Activated CD8-positive, alpha-beta T cell treated with anti-CD3 and anti-CD28 coated beads, Interleukin-2, amount 10 ng/mL, durations not matched to agents 7 days and 5 days (primary cell): ENCODE measurements at places on chromosomes 4 and X.

GRCh38 chr4:169236873-169237626, 33.7 kb downstream of the SH3RF1 start:
- DNase-seq: no peak

DNA sequence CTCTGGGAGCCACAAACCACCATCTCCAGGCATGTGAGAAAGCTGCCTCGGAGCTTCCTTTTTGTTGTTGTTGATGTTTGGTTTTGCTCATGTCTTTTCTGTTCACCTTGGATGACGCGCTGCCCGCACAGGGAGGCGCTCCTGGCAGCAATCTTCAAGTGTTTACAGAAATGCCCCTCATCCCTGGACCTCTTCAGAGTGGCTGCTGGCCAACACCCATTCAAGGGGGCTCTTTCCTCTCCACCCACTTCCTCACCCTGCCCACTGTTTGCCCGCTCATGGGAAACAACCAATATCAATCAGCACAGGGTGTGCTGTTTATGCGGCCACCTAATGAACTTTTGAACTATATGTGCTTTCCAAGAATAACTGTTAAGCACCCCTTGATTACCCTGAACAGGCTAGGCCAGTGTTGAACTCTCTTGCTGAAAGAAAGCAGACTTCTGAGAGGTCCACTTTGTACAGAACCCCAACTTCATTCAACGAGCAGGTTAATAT, 355.1 kb upstream of the CLNK start:
- no peak for DNase-seq

DNA sequence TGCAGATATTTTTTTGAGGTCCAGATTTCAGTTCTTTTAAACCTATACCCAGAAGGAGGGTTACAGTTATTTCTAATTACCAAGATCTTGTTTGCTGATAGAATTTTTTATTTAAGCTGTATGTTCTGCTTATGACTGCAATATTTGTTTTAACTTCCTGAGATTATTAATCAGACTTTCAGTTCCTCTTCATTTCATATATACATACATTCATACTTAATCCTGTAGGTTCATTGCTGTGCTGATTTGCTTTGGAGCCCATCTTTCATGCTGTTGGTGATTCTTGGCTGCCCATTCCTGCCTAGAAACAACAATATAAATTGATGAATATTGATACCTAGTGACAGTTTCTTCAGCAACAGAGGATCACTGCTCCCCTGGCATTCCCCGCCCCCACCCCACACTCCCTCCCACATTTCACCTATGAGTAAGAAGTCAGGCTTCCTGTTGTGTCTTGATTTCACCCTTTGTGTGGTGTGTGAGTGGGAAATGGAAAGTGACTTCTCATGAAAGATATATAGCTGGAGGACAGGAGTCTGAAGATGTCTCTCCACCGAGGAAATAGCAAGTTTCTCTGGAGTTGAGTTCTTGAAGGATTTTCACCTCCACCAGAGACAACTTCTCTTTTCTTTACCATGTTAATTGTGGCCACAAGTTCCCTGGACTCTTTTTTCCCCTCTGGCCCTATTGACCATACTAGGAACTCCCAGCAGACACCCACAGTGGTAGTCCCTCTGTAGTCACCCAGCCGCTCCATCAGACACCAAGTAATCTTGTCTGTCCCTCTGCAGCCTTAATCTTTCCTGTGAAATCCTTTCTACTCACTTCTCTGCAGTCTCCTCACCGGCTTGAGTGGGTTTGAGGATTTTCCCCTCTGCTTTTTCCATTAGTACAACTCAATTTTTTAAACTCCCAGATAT, 118.4 kb downstream of the ASB9 start:
- peak; percentile 42 for DNase-seq

- DNase-seq: peak; percentile 41
These were observed 759 bp upstream of the TBC1D1 start for GRCh38 chr4:37889849-37890800.

GRCh38 chr4:2820216-2820982, 23.2 kb upstream of the ADD1 start:
- DNase-seq: no peak

DNA sequence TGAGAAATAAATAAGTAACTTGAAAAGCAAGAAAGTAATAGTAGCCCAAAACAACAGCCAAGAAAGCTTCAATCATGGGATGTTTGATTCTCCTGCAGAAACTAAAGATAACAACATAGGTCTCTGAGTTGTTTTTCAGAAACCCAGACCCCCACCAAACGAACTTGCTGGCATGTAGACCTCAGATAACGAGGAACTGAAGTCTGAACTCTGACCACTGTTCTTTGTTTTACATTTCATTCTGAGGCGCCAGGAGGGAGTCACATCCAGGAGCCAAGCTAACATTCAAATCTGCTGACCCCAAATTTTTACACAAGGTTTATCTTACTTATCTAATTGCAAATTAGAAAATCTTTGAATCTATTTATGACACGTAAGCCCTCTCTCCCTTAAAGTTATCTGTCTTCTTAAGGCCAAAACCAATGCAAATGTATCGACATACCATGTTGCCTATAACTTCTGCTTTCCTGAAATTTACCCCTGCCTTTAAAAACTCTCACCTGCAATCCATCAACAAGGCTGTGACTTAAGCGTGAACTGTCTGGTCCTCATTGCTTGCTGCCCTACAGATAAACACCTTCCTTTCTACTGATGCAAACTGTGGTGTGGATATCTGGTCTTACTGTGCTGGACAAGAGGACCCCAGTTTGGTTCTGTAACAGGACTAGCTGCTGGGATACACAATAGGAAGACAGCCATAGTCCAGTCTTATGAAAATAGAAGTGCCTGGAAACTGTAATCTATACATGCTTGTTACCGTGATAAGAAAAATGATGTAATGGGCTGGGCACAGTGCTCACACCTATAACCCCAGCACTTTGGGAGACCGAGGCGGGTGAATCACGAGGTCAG, 37.5 kb upstream of the NEIL3 start:
- DNase-seq: no peak

DNA sequence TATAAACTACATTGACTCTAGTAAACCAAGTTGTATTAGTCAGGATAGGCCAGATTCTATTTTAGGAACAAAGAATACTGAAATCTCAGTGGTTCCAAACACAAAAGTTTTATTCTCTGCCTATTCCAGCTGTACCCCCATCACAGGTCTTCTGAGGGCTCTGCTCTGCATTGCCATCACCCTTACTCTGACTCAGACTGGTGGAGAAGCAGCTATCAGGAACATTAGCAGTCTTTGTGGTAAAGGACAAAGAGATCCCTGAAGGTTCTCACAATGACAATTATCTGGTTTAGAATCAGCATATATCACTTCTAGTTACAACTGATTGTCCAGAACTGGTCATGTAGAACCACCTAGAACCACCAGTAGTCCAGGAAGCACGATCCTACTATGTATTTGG, 251.1 kb downstream of the GLUD2 start:
- no peak for DNase-seq

DNA sequence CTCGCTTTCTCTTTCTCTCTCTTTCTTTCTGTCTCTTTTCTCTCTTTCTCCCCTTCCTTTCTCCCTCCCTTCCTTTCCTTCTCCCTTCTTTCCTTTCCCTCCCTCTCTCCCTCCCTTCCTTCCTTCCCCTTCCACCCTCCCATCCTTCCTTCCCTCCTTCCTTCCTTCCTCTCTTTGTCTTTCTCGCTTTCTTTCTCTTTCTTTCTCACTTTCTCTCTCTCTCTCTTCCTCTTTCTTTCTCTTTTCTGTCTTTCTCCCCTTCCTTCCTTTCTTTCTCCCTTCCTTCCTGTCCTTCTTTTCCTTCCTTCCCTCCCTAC, 2.1 kb upstream of the SORCS2 start:
- no peak for DNase-seq

DNA sequence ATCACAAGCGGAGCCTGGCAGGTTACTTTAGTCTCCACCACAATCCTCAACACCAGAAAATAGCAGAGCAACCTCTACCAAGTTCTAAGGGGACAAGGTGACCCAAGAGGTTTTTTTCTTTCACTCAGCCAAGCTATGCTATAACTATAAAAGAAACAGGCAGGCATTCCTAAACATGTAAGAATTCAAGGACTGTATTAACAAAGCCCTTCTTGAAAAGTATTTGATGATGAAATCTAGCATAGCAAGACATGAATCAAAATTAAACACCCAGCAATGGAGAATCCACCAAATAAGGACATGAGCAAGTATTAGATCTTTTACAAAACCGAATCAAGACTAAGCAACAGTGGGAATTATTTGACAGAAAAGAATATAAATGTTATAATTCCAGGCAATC, 25.7 kb upstream of the C1QTNF7 start:
- no peak for DNase-seq

- DNase-seq: no peak
These were observed 52.7 kb upstream of the MAMLD1 start for GRCh38 chrX:150310417-150310816.

DNA sequence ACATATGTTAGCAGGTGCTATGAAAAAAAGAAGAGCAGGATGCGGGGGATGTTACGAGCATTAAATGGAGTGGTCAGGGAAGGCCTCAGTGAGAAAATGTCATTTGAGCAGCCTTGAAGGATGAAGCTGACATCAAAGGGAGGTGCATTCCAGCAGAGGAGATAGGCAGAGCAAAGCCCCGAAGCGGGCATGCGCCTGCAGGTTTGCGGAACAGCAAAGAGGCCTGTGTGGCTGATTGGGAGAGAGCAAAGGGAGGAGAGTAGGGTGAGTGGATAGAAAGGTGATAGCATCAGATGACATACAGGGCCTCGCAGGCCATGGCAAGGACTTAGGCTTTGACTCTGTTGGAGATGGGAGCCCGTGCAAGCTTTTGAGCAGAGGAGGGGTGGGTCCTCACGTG, 95.4 kb upstream of the GPR50 start:
- no peak for DNase-seq

DNA sequence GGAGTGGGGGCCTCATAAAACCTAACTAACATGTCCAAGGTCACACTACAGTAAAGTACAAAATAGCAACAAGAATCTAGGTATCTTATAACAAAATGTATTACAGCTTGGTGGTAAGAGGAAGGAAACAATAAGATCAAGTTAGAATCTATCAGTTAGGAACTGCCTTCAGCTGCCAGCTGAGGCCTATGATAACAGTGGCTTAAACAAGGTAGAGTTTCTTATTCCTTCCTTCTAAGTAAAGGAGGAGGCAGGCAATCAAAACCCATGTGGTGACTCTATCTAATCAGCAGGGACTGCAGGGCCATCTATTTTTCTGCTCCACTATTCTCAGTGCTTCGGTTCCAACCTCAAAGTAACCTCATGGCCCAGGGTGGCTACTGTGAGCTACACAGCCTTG, 10.9 kb downstream of the SH3D19 start:
- DNase-seq: no peak
